Stimulated activated CD4-positive, alpha-beta T cell treated with anti-CD3 and anti-CD28 coated beads, Interleukin-4, amount 100 ng/mL, for 1 hour (primary cell): ENCODE measurements at places on chromosomes 5 and 9.

DNA sequence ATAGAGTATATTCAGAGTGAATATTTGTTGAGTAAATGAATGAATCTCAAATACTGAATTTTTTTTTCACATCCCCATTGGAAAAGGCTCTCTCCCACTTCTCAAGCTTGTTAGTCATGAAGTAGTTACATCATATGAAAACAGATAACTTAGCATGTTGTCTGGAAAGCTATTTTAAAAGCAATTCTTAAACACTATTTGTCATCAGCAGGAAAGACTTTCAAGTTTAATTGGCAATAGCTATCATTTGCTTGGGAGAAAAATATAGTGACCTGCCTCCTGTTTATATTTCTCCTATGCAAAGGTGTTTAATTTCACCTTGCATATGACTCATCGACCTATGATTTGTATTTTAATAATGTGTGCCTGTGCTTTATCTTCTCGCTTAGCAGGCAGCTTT, 499.8 kb upstream of the GRIA1 start:
- DNase-seq: no peak

- DNase-seq: no peak
Observed at GRCh38 chr9:12133416-12133815, 559.8 kb upstream of the TYRP1 start.

GRCh38 chr9:88535226-88536022, 446 bp downstream of the NXNL2 start:
- DNase-seq: peak; percentile 19

DNA sequence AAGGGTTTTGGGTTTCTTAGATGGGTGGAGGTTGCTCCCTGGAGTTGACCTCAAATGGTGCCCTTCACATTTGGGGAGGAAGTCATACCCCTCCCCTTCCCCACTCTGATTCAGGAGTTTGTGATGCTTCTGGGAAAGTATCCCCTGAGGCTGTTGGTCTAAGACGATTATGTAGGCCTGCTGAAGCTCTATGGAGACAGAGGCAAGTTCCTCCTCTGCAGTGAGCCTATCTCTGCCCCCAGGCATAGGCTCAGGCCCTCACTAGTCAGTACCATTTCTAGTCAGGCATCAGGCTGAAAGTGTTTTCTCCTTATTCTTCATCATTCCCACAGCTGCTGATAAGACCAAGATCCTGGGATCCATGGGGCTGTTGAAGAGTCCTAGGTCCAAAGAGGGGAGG, 271.6 kb upstream of the NUDT12 start:
- no peak for DNase-seq

DNA sequence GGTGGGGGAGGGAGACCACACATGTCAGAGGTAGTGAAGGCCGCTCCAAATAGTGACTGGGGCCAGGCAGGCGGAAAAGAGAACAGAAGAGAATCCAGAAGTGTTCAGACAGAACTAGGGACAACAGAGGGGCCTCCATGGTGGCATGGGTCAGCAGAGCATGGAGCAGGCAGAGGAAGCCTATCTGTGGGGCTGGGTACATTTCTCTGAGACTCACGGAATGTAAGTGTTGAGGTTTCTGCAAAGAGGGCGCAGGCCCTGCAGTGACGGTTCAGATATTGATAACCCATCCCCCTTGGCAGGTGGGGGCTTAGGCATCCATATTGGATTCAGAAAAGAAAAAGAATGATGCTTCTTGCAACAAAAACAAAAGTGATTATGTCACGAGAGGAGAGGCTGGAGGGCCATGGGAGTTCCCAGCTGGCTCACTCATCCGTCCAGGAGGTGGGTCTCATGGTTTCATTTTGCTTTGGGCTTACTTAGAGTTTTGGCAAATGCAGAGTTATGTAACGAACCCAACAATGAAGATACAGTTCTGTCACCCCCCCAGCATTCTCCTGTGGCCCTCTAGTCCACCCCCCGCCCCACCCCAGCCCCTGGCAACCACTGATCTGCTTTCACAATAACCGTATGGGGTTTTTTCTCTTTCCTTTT, 5.4 kb upstream of the RMND5B start:
- DNase-seq: no peak

DNA sequence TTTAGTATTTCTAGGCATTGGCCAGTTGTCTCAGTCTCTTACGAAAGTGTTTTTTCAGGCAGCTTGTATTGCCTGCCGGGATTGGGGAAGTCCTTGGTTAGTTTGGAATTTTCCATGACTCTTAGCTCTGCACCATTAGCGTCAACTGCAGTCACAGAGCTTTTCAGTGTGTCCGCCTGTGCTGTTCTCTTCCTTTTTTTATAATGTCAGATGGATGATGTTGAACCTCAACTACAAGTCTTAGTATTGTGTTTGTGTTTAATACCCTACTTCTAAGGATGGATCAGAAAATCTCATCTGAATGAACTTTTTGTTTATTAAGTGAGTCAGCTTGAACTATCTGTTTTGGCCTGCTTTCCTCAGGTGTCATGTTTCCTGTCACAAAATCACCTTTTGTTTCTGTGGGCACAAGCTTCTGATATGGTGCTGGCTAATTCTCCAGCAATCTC, 33.1 kb downstream of the ATP6V0E1 start:
- DNase-seq: no peak

GRCh38 chr5:147804334-147804733, 21.8 kb upstream of the JAKMIP2 start:
- DNase-seq: no peak
